Retinal pigment epithelial cell (primary cell): ENCODE measurements at places on chromosomes 7 and 10.

DNA sequence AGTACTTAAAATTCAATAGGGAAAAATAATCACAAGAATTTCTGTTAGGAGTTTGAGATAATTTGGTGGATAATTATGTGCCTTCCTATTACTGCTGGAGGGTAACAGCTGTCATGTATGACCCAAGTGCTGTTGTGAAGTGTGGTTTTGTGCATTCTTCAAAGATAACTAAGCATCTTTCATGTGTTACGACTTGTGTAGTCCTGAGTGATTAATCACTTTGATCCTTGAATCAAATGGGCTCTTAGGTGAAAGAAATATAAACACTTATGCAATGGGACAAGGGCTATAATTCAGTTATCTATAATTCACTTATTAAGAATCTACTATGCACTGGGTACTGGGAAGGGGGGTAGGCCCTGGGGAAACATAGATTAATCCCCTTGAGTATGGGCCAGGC lies 89.0 kb downstream of the CH25H start:
- DNase-seq = no peak

DNA sequence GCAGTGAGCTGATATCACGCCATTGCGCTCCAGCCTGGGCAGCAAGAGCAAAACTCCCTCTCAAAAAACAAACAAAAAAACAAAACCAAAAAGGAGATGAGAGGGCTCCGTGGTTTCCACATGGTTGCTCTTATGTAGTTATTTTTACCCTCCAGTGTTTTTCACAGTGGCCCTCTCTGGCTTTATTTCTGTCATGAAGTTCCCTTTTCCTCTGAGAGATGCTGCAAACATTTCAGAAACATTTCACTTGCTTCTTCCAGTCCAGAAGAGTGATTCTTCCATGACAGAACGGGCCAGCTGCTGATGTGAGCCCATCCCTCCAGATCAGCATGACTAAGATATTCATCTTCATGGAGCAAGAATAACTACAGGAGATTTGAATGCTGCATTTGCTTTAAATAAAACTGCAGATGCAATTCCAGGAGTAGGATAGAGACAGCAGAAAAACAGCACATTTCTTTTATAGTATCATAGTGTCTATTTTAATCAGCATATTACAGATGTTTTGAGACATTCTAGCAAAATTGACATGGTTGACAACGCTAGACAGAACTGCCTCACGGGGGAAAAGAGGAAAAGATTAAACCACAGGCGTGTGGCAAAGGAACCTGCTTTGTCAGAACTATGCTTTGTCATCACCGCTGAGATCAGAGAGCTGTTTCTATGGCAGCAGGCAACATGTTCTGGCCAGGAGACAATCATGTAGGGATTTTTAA lies 40.3 kb downstream of the NRCAM start:
- DNase-seq = peak; percentile 22

GRCh38 chr7:5255832-5256231 lies 26.9 kb upstream of the SLC29A4 start:
- no peak for DNase-seq

- no peak for DNase-seq
Measured at GRCh38 chr7:91685544-91685943, 195.0 kb downstream of the MTERF1 start.

GRCh38 chr10:22631646-22632278 lies 82.6 kb downstream of the PIP4K2A start:
- no peak for DNase-seq

GRCh38 chr10:128165536-128165935 lies 39.3 kb upstream of the MKI67 start:
- DNase-seq = no peak
